ENCODE measurements at places on chromosomes 4 and X.
A peak's percentile ranks its signal among the peaks of the same experiment; 100 is the strongest.

GRCh38 chr4:18366892-18367291 lies 345.3 kb upstream of the LCORL start:
- DNase-seq = peak; percentile 50

DNA sequence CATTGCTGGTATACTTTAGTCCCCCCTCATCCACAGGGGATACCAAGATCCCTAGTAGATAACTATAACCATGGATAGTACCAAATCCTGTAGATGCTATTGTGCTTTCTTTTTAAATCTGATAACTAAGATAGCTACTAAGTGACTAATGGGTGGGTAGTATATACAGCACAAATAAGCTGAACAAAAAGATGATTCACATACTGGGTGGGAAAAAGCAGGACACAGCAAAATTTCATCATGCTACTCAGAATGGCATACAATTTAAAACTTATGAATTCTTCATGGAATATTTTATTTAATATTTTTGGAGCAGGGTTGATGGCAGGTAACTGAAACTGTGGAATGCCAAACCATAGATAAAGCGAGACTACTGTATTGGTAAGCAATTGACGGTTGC lies 161.6 kb downstream of the IL15 start:
- no peak for DNase-seq

DNA sequence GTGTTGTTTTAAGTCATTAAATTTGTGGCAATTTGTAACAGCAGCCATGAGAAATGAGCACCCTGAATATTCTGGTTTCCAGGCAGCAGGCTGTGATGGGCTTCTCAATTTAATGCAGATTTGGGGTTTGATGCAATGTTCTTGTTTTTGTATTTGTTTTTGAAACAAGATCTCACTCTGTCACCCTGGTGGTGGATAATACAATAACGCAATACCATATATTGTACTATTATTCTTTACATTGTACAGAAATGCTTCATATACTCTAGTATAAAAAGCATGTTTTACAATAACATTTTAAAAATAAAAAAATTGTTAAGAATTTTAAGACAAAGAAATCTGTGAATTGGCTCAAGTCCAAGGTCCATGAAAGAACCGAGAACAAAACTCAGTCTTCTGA lies 129.1 kb downstream of the USP46 start:
- no peak for DNase-seq

DNA sequence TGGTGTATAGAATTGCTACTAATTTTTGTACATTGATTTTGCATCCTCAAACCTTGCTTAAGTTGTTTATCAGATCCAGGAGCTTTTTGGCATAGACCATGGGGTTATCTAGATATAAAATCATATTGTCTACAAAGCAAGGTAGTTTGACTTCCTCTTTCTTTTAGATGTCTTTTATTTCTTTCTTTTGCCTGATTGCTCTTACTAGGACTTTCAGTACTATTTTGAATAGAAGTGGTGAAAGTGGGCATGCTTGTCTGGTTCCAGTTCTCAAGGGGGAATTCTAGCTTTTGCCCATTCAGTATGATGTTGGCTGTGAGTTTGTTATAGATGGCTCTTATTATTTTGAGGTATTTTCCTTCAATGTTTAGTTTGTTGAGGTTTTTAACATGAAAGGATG lies 187.9 kb upstream of the LCORL start:
- DNase-seq = no peak

DNA sequence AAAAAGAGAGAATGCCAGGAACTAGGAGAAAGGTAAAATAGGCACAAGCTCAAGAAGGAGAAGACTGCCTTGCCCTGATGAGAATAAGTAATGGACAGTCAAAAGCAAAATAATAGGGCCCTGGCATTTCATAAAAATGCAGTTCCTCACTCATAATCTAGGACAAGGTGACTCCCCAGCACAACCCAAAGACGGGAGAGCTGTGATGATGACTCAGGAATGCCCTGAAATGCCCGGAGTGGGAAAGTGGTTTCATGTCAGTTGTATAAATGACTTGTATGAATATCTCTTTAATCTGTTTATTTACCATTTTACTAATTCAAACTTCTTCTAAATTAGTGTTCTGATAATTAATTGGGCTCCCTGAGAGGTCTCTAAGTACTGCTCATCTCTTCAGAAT lies 28.8 kb upstream of the SETD7 start:
- no peak for DNase-seq

- DNase-seq = no peak
Measured at GRCh38 chrX:2283111-2283859, 217.5 kb downstream of the DHRSX start.

- peak; percentile 42 for DNase-seq
Measured at GRCh38 chrX:130253916-130254315, 14.8 kb downstream of the ZNF280C start.

DNA sequence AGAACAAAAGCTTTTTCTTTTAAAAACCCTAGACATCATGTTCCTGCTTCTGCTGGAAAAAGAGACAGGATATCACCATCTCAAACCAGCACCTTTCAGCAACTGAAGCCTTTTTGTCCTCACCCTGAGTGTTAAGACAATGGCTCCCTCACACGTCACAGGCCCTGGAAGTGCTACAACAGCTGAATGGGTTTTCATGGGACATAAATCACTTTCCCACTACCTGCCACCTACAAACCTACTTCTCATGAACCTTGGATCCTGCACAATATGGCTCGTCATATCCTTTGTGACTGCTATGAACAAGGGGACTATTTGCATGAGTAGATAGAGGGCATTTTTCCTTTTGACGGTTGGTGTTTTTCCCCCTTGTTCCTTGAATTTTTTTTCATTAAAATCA lies 93.6 kb downstream of the TSPAN5 start:
- no peak for DNase-seq

- DNase-seq = no peak
Measured at GRCh38 chr4:16820329-16820728, 78.1 kb downstream of the LDB2 start.

DNA sequence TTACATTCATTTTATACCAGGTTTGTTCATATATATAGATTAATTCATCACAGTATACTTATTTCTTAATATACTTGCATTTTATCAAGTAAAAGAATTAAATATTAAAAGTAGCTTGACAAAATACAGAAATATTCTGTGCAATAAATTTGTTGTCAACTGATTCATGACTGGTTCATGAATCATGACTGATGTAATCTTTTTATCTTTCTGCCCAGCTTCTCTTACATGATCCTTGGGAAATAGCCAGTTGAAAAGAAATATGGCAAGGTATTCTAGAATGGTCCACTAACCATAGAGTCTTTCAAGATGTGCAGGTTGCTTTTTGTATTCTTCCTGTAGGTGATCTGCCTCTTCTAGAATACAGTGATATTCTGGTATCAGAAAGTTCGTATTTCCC lies 4.2 kb upstream of the CCNA2 start:
- DNase-seq = no peak

DNA sequence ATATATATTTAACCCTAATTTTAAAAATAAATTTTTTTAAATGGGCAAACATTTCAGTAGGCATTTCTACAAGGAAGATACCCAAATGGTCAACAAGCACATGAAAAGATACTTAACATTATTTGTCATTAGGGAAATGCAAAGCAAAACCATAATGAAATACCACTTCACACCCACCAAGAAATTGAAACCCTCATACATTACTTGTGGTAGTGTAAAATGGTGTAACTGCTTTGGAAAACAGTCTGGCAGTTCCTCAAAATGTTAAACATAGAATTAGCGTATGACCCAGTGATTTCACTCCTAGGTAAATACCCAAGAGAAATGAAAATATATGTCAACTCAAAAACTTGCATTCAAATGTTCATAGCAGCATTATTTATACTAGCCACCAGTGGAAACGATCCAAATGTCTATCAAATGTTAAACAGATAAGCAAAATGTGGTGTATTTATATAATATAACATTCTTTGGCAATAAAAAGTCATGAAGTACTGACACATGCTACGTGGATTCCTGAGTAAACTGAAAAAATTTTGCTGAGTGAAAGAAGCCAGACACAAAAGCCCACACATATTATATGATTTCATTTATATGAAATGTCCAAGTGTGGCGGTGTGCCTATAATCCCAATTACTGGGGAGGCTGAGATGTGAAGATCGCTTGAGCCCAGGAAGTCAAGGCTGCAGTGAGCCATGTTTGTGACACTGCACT lies 16.6 kb downstream of the TRIM2 start:
- no peak for DNase-seq

DNA sequence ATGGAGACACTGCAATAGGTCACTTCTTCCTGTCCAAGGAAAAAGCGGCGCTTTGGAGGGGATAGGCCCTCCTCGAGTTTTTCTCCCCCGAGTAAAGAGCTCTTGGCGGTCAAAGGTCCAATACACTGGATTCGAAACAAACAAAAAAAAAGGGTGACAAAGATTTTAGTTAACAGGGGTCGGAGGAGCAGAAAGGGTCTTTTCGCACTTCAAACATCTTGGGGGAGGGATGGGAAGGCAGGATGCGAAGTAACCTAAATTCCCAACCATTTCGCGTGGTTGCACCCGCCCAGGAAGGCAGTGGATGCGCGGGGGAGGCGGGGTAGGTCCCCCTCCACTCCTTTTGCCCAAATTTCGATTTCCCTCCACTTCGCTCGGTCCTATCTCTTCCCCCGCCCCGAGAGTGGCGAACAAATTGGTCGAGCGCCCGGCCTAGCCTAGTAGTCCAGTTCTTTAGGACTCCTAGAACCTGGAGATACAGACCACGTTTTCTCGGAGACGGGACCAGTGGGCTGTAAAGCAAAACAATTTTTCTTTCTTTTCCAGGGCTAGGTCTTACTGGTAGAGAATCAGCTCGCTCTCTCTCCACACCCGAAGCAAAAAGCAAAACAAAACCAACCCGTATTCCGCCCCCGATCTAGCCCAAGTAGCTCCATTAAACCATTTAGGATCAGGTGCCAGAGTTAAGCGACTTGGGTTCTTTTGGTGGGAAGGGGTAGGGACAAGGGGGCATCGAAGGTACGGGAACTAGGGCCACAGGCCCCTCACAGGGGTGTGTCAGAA lies 2.0 kb upstream of the STAG2 start:
- peak; percentile 32 for DNase-seq

DNA sequence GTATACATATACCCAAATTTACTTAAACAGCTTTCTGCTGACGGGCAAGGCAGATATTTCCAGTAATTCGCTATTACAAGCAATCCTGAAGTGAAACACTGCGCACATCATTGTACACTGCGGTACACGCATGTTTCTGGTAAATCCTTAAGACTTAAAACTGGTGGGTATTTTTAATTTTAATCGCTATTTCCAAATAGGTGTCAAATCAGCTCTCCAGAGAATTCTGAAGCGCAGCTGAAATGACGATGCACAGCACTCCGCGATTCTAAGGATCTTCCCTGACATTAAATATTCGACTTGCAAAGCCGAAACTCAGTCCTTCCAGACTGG lies 361 bp downstream of the TMEM128 start:
- no peak for DNase-seq

DNA sequence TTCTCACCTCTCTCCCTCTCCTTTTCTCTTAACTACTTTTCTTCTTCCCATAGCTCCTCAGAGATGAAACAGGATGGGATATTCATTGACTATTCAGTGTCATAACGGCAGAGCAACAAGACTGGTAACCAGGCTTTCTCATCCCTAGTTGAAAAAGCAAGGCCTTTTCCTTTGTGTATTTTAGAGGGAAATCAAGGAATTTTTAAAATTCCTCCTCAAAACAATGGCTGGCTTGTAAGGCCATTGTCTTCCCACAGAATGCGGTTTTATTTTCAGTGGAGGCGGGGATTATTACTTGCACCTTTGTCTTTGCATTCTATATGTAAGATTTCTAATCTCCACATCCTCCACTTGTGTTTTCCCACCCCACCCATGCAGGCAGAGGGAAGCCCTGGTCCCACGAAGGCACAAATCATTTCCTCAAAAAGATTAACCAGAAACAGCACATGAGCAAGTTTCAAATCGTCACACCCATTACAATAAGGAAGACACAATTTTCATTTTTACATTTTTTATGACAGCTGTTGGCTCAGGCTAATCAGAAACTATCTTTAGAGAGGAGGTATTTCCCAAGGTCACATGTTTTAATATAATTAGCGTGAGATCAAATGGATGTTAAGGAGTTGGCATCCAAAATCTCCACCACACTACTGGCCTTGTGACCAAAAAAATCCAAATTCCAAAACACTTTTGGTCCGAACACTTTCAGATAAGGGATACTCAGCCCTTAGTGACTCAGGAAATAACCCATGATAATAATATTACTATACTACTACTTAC lies 53.0 kb upstream of the KDR start:
- DNase-seq = no peak

DNA sequence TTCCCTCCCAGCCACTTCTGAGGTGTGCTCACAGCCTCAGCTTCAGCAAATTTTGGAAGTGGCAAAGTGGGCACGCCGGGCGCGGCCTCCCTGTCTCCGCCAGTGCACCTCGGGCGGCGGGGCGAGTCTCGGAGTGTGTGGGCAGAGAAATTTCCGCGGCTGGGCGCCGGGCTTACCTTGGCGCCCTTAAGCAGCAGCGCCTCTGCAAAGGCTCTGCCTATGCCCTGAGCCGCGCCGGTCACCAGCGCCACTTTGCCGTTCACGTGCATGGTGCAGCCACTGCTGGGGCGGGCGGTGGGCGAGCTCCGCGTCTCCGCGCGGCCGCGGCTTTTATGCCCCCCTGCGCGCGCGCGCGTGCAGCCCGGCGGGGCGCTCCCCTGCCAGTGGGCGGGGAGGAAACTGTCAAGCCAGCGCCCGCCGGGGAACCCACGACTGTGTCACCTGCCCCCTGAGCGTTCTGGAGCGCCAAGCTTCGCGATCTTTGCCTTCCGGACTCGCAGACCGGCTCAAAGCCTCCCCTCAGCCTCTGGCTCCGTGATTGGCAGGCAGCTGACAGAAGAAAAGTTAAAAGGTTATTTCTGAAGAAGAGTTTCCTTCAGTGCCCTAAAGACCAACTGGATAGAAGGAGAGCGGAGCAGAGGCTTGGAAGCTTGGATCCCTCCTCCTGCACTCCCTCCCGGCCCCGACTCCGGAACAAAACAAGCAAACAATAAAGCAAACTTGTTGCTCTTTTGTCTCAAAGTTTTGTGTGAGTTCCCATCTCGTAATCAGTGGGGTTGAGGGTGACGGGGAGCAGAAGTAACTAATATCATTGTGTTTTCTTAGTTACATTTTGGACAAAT lies at the start of gene HPGD:
Gene HPGD, minus strand, starts transcription at position 306 of the 842 bp plus-strand sequence. Its CDS starts 37 bp downstream, at position 269.
- peak; percentile 33 for DNase-seq

DNA sequence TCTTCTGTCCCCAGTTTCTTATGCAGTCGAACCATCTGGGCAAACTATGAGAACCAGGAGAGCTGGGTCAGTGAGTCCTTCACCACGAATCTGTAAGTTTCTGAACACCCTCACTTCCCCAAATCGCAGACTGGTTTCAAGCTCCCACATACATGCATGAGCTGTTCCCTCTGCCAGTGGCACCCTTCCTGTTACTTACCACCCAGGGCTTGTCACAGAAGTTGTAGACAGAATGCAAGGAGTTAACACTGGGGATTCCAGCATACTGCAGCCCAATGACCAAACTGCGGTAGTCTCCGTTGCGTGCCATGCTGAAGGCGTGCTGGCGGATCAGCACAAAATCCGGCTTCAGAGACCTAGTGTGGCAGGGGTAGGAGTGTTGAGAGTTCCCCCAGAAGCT lies 14.6 kb downstream of the SYN1 start:
- no peak for DNase-seq

GRCh38 chr4:24533364-24533763 lies 51.0 kb downstream of the DHX15 start:
- no peak for DNase-seq
